Caco-2 (cell line): ENCODE measurements at places on chromosomes 7 and 10.

- DNase-seq, result no peak
Observed at GRCh38 chr10:113493195-113493594, 59.7 kb upstream of the HABP2 start.

GRCh38 chr7:21142081-21142480 lies 285.8 kb upstream of the SP4 start:
- no peak for DNase-seq

DNA sequence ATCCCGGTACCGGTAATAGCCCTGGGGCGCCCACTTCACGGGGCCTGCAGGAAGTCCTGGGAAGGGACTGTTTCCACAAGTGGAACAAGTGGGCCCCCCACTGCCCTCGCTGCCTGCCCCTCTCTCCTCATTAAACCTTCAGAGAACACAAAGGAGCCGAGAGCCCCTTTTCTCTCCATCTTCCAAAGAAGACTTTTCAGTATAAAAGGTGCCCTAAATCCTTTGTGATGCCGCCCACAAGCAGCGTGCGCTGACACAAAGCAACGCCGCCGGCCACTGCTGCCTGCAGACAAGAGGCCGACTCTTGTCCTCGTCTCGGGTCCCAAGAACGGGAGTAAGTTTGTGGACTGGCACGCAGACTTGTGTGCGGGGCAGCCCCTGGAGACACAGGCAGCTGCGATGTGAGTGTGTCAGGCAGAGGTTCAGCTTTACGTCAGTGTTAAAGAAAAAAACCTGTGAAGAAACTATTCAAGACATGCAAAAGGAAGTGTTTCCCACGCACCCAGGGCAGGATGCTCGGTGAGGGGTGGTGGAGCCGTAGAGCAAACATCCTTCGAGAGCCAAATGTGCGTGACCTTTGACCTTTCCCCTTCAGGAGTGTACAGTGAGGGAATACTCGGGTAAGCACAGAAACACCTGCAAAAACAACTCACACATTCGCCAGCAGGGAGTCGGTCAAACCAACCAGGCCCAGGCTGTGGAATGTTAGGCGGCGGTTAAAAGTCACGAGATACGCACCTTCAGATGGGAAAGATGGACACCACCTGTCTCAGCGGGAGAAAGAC lies 118.2 kb downstream of the VIPR2 start:
- no peak for DNase-seq

- no peak for DNase-seq
Observed at GRCh38 chr10:3749011-3749410, 36.0 kb downstream of the KLF6 start.

DNA sequence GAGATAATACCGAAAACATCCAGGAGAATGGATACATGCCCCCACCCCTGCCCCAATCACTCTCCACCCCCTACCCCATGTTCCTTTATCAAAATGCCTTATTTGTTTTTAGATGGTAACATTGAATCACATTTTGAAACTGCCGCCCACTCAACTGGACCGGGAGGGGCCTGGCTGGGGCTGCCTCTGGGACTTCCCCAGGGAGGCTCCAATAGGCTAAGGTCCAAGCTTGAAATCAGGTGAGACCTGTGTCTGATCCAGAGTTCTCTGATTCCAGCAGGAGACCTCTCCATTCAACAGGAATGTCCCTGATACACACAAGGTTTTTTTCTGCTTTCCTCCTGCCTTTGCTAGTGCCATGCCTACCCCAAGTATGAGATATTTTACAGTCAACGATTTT lies 43.8 kb upstream of the ACSL5 start:
- DNase-seq, result no peak

DNA sequence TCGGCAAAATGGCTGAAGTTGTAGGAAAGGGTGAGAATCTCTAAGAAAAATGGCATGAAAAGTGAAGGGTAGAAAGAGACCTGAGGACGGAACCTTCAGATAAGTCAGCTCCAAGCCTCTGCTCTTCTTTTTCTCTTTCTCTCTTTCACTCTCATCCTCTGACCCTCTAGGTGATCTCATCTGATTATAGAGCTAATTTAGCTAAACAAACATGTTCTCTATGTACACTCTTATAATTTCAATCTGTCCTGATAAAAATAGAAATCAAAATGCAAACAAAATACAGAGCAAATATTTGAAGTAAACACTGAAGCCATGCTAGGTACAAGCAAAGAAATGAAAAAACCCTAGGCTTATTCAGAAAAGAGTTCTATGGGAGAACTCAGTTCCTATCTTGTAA lies 14.4 kb upstream of the CUBN start:
- DNase-seq, result no peak

- no peak for DNase-seq
Observed at GRCh38 chr10:114335614-114336013, 68.7 kb downstream of the AFAP1L2 start.
